Activated CD8-positive, alpha-beta memory T cell treated with anti-CD3 and anti-CD28 coated beads, Interleukin-2, amount 50 U/mL, for 48 hours (primary cell): ENCODE measurements at places on chromosomes 3 and 15.

- DNase-seq = no peak
Measured at GRCh38 chr3:10725067-10725466, 91.0 kb upstream of the SLC6A11 start.

DNA sequence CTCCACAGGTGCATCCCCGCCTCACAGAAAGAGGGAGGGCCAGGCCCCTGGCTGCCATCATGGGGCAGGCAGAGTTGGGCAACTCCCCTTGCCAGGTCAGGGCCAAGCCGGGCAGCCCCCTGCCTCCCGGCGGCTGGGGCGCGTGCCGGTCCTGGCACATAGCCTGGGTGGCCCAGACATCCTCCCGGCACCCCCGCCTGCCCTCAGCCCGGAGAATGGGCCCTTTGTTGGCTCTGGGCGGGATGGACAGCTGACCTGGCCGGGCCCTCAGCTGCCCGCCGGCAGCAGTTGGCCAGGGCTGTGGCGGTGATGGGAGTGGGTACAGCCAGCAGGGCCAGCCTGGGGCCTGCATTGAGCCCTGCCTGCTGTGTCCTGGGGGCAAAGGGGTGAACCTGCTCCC lies 16.5 kb downstream of the PLXNA1 start:
- DNase-seq = no peak

DNA sequence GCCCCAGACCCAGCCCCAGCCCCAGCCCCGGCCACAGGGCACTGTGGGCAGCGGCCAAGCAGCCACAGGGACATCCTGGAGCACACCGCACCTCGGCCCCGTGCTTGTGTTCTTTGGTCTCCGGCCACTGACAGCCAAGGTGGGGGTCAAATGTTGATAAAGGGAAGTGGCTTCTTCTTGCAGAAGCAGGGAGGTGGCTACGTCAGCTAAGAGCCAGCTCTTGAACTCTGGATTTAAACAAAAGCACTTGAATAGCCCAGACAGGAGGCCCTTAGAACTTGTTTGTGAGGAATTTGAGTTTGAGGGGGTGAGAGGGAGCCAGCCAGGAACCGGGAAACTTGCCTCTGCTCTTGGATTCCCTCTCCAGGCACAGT lies 135.8 kb upstream of the ABHD17C start:
- no peak for DNase-seq

GRCh38 chr3:53242642-53243041 lies 13.2 kb downstream of the TKT start:
- no peak for DNase-seq

DNA sequence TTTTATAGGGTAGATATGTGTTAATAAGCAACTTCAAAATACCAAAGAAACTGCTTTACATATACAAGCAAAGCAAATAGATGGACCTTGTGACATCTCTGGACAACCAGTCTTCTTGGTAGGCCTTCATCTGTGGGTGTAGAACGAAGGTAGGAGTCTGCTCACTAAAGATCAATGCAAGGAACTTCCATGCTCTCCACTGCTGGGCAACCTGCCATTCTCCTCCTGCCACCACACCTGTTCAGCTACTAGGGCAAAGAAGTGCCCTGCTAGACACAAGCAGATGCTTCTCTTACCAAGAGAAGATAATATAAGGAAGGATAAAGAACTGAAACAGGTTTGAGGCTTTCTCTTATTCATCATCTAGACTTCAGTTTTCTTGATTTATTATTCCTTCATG lies 12.6 kb downstream of the PPARG start:
- DNase-seq = no peak

- no peak for DNase-seq
Measured at GRCh38 chr3:46708401-46709156, 7.4 kb downstream of the TMIE start.

- peak; percentile 40 for DNase-seq
Measured at GRCh38 chr3:126109146-126109879, 25.4 kb upstream of the SLC41A3 start.
